Activated T-cell treated with anti-CD3 and anti-CD28 coated beads, Interleukin-2, amount 50 U/mL, for 72 hours (primary cell): ENCODE measurements at places on chromosomes 7 and 10. TPM values are rescaled to one million over a fixed set of nuclear protein-coding genes. Genes with fewer than 3 reads are reported as not detected.

SLC16A12 gene
- not detected for total RNA-seq

CPA2 gene
- total RNA-seq, result not detected

MTG1 gene
- total RNA-seq, result 67.2 TPM

ANXA8L1 gene
- 0.51 TPM for total RNA-seq

DGKB gene
- not detected for total RNA-seq

GIMAP7 gene
- total RNA-seq, result 50.7 TPM

CALHM1 gene
- not detected for total RNA-seq

VPS37D gene
- 0.70 TPM for total RNA-seq

OR9A2 gene
- total RNA-seq, result not detected

TLX1 gene
- total RNA-seq, result not detected

NEUROG3 gene
- total RNA-seq, result not detected

INSYN2A gene
- total RNA-seq, result not detected

SPOCK2 gene
- 291 TPM for total RNA-seq

GRCh38 chr7:49805371-49806007 lies 32.1 kb downstream of the VWC2 start:
- no peak for DNase-seq

DNA sequence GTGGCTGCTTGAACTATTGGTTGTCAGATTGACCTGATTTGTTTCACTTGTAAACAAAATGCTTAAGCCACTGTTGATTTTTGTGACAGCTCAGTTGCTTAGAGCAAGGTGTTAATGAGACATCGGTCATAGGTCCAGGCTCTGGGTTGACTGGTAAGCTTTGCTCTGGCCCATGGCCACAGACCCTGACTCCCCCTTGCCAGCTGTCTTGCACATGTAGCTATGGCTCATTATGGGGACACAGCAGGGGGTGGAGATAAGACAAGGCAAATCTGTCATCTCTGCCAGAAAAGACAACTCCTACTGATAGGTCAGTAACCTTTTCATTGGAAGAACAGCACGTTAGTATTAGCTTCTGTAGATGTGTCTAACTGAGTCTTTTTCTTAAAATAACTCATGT lies 95.3 kb downstream of the KAT6B start:
- no peak for DNase-seq

GRCh38 chr10:110138197-110138812 lies 69.1 kb upstream of the MXI1 start:
- DNase-seq, result no peak

DNA sequence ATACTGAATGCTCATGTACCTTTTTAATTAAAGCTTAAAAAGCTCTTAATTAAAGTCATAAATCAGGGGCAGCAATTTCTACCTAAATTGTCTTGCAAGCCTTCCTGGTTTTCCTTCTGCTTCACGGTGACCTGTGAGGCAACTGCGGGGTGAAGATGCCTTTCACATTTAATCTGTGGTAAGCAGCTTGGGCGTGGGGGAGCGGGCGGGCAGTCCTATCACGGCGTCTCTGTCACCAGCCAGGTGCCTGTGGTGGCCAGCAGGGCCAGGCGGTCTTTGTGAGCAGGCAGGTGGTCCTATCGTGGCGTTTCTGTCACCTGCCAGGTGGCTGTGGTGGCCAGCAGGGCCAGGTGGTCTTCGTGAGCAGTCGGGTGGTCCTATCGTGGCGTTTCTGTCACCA lies 269.2 kb upstream of the PPP2R2D start:
- DNase-seq, result no peak

- DNase-seq, result no peak
These were observed 27.3 kb downstream of the POU6F2 start for GRCh38 chr7:39005036-39005435.

DNA sequence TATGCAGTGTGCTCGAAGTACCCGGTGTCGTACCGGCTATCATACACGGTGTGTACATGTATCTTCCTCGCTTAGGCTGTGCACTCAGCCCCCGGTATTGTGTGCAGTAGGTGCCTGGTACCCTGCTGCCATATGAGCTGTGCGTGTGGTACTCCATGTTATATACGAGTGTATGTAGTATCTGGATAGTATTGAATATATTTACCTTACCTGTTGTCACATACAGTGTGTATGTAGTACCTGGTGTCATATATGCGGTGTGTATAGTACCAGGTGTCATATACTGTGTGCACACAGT lies 1.2 kb downstream of the ZMYND11 start:
- DNase-seq, result no peak

GRCh38 chr7:79528421-79528820 lies 75.0 kb upstream of the MAGI2 start:
- DNase-seq, result no peak

GRCh38 chr10:71135236-71135635 lies 77.1 kb upstream of the UNC5B start:
- no peak for DNase-seq

GRCh38 chr7:102404005-102404861 lies 8.1 kb downstream of the PRKRIP1 start:
- DNase-seq, result peak; percentile 49

DNA sequence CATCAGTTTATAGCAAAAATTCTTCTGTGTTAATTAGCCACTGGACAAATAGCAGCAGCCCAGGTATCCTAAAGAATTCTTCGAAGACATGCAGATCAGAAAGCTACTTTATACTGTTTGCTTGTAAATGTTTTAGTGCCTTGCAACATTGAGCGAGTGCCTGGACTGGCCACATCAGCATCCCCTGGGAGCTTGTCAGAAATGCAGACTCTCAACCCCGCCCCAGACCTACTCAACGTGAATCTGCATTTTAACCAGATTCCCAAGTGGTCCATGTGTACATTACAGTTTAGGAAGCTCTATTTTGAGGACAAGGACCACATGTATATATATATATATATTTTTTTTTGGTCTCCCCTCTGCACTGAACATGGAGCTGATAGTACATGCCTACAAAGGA lies 18.5 kb upstream of the PLEKHS1 start:
- no peak for DNase-seq

GRCh38 chr10:77921395-77921794 lies 5.2 kb downstream of the DLG5 start:
- no peak for DNase-seq
